ENCODE measurements at places on chromosomes 5 and 9.

- DNase-seq: no peak
Observed at GRCh38 chr9:61666849-61667371, 477.1 kb downstream of the SPATA31A7 start.

GRCh38 chr5:43039471-43040286 is 440 bp downstream of the ANXA2R start:
- peak; percentile 67 for DNase-seq

DNA sequence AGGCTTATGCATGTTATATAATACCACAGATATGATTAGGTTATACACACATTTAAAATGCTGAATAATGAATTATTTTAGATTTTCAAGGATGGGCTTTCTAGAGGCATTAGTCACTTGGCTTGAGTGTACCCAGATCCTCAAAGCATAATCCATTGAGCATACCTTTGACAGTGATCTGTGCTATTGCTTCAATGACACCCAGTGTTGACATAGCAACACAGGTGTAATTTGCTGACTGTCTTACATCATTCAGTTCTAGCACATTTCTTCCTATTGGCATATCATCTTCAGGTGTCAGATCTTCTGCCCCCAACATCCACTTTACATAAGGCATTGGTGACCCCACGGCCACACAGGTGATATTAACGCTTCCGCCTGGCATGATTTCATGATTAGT is 721.5 kb upstream of the DMAC1 start:
- no peak for DNase-seq

- no peak for DNase-seq
Observed at GRCh38 chr9:90447773-90448172, 194.9 kb downstream of the DIRAS2 start.

DNA sequence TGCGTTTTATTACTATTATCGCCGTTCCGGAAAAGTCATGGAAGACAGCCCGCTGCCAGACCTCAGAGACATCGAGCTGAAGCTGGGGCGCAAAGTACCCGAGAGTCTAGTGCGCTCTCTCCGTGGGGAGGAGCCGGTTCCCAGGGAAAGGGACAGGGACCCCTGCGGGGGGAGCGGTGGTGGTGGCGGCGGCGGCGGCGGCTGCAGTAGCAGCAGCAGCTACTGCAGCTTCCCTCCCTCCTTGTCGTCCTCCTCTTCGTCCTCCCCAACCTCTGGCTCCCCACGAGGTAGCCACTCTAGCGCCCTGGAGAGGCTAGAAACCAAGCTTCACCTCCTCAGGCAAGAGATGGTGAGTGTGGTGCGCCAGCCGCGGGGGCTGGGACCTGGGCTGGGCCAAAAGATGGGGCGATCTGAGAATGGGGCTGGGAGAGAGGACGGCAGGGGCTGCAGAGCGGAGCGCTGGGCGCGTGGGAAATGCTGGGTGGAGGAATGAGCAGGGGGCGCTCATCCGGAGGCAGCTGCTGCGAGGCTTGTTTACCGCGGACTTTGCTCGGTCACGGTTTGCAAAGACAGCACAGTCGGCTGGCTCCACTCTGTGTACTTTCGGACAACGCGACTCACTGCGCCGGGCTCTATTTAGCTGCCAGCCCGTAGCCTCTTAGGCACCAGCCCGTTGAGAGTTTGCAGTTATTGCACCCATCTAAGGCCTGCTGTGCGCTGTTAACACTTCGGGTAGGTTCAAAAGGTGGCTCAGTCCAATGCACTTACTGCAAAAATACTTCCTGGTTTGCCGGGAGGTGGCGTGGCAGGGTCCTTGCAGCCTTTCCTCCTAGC is 1.1 kb downstream of the LURAP1L start:
- no peak for DNase-seq

DNA sequence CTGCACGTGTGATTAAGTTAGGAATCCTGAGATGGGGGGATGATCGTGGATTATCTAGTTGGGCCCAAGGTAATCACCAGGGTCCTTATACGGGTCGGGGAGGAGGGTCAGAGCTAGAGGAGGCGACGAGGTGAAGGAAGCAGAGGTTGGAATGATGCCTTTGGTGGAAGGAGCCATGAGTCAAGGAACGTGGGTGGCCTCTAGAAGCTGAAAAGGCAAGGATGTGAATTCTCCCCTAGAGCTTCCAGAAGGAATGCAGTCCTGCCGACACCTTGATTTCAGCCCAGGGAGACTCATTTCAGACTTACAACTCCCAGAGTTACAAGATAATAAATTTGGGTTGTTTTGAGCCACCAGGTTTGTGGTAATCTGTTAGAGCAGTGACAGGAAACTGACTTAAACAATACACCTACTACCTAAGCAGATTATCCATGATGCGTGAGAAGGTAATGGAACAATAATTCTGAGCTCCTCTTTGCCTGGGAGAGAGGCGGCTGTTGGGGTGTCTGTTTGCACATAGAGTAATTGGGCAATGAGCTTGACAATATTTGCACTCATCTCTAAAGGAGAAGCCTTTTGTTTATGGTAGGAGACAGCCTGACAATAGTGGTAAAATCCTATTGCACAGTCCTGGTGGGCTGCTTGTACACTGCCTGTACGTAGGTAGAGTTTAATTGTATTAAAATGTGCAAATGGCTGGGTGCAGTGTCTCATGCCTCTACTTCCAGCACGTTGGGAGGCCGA is 129.3 kb upstream of the IER5L start:
- no peak for DNase-seq

- no peak for DNase-seq
Observed at GRCh38 chr9:21294364-21294774, 10.7 kb downstream of the IFNA5 start.

DNA sequence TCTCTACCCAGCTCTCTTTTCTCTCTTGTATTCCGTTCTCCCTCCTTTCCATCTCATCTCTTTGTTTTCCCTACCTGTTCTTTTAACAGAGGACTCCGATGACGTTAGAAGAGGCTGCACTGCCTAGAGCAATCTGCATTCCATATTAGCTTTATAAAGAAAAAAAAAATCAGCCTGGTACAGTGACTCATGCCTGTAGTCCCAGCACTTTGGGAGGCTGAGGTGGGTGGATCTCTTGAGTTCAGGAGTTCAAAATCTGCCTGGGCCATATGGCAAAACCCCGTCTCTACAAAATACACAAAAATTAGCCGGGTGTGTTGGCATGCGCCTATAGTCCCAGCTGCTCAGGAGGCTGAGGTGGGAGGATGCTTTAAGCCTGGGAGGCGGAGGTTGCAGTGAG is 49.0 kb downstream of the DAPK1 start:
- DNase-seq: no peak

DNA sequence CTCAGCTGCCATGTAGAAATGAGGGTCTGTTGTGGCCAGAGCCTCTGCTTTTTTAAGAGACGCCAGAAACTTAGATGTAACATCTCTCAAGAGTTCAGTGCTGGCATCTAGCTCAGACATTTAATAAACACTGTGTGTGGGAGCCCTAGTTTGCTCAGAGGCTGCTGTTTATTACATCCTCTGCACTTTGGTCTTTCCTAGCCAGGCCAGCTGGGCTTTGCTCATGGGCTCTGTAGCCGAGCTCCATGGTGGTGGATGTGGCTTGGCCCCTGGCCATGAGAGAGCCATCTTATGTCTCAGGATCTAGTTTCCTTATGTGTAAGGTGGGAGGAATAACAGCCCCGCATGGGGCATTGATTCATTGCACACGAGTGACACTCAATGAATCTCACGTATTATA is 30.0 kb downstream of the ARHGEF37 start:
- DNase-seq: no peak

DNA sequence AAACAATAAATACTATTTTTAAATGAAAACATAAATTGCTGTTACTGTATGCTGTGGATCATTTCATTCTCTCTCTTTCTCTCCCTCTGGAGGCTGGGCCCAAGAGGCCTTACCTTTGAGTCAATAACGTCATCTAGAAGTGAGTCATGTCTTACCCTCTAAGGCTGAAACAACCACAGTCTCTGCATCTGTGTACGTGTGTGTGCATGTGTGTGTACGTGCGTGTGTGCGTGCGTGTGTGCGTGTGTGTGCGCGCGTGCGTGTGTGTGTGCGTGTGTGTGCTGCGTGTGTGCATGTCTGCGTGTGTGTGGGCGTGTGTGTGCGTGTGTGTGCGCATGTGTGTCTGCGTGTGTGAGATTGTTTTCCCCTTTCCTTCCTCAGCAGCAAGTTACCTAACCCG is 13.6 kb upstream of the IL17B start:
- no peak for DNase-seq

DNA sequence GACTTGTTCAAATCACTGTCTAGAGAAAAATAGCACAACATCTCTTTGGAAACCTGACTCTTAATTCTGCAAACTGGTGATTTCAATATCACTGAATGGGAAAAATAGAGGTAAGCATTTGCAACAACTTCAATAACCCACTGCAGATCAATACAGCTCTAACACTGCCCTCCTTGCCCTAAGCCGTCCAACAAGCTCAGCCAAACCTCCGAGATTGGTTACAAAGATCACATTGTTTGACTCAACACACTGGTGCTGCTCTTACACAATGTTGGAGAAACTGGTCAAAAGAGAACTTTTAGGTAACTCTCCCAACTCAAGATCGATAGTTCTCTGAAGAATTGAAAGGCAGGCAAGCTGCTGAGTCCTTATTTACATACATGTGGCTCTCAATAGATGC is 150.4 kb downstream of the SPOCK1 start:
- no peak for DNase-seq

DNA sequence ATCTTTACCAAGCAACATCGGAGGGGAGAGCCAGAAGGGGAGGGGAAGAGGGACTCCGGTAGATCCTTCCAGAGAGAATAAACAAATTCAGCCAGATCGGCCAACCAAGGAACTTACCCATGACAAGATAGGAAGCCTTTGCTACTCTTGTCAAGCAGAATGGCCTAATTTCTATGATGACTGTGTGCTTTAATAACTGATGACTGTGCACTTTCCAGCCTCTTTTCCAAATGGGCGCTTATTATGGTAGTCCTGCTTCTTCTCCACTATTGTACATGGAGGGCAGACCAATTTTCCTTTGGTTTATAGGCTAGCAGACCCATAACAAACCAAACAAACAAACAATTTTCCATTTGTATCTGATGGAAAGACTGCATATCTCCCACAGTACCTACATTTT is 163.8 kb upstream of the RFX3 start:
- no peak for DNase-seq

DNA sequence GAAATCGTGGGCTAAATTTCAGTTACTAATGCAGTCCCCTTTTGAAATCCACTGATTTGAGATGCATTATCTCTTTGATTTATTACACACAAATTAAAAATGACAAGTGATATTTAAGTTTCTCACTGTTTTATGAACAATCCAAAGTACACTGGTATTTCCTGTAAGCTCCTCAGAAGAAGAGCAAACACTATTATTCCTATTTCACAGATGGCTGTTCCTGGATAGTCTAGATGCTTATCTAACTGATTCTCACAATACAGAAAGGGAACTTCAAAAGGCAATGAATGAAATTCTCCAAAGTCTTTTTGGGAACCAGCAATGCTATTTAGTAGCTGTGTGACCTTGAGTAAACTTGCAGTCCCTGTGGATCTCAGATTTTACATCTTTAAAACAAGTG is 404.7 kb upstream of the DAB2 start:
- no peak for DNase-seq

GRCh38 chr9:106400950-106401349 is 462.0 kb upstream of the ZNF462 start:
- DNase-seq: no peak

DNA sequence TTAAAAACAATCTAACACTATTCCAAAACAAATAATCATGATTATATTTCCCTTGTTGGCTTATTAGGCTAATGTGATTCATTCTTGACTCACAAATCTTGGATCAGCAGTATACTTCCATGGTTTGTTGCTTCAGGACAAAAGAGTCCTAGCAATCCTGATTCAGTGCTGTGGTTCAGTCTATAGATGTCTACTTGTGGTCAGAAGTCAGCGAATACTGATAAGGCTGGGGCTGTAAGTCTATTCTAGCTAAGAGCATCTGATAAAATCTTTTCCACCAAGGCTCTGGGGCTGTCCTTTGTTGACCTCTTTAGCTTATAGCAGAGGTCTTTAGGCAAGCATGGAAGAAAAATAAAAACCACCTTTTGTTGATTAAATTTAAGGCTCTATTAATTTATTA is 4.4 kb upstream of the SMIM3 start:
- no peak for DNase-seq

GRCh38 chr5:141807329-141807728 is 70.9 kb downstream of the PCDH1 start:
- no peak for DNase-seq

DNA sequence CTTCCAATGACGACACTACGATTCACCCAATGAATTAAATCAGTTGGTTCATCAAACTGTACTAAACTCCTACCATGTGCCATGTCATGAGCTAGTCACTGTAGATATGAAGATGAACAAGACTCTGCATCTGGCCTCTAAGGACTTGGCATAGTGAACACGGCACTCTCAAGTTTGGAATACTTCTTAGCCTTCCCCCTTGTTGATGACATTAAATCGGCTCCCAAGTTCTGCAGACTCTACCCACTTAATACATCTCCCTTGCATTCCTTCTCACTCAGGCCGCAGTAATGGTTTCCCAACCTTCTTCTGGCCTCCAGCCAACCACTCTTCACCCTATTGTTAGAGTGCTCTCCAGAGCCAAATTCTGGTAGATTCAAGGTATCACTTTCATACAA is 184.7 kb downstream of the MAPKAP1 start:
- no peak for DNase-seq

- no peak for DNase-seq
Observed at GRCh38 chr5:149268928-149269557, 2.6 kb upstream of the AFAP1L1 start.

DNA sequence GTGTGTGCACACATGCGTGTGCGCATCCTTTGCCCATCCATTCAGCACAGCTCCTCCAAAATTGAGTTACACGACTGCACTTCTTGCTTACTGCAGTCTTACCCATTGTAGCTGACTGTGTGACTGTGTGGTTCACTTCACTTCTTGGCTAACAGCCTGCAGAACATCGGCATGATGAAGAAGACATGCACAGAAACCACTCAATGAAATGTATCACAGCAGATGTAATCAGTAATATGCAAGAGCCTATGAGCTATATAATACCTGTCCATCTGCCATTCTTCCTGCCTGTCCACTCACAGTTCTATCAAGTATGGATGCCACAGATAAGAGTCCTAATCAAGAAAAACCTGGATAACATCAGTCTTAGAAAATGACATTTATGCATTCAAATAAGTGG is 83.9 kb downstream of the TRPM3 start:
- no peak for DNase-seq

GRCh38 chr9:91004992-91005391 is 203.4 kb downstream of the SYK start:
- DNase-seq: no peak

- no peak for DNase-seq
Observed at GRCh38 chr9:3161912-3162311, 318.0 kb upstream of the PUM3 start.

DNA sequence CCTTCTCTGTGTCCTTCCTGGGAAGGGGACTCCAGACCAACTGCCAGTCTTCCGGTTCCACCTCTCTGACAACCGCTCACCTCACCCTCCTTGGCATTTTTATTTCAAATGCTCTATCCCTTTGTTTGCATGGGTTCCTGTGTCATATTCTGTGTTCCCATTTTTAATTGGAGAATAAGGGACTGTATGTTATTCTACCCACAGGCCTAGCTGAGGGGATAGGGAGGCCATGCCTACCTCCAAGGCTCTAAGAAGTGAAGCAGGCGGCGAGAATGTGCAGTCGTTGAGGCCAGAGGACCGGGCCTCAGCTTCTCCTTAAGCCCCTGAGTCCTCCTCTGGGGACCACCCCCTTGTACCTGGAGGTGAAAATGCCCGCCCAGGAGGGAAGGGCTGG is 936 bp upstream of the WDR5 start:
- DNase-seq: no peak

- DNase-seq: no peak
Observed at GRCh38 chr5:7609726-7610125, 213.8 kb downstream of the ADCY2 start.

All from stimulated activated CD4-positive, alpha-beta T cell treated with anti-CD3 and anti-CD28 coated beads, Interleukin-4, amount 100 ng/mL, for 1 hour (primary cell).